ENCODE measurements at places on chromosomes 12 and 14. TPM values are rescaled to one million over a fixed set of nuclear protein-coding genes. Genes with fewer than 3 reads are reported as not detected.

DNA sequence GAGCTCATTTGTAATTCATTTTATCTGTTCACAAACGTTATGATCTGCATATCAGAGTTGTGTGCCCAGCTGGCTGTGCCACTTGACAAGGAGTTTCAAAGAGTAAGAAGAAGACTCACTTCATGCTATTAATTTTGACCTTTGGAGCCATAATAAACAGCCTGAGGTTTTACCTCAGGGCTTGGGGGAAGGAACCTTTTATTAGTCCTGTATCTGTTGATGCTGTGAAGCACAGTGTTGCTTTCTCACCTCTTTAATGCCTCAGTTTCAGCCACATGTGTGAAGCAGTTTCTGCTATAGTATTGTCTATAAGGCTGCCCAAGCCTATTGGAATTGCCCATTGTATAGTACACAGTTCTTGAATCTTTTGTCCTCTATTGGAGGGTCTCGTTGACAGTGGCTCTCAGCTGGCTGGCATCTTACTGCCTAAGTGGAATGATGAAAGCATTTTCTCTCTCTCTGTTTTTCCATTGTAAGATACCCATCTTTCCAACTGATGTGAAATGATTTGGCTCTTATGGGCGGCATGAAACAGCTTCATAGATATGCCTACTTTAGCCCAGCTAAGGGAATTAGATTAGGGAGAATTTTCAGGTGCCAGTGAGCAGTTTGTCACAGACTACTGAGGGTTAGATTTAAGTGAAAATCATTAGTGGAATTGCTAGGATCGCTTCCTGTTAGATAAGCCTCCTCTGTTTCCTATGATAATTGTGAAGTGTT lies 34.7 kb downstream of the GPATCH2L start:
- DNase-seq = no peak

DNA sequence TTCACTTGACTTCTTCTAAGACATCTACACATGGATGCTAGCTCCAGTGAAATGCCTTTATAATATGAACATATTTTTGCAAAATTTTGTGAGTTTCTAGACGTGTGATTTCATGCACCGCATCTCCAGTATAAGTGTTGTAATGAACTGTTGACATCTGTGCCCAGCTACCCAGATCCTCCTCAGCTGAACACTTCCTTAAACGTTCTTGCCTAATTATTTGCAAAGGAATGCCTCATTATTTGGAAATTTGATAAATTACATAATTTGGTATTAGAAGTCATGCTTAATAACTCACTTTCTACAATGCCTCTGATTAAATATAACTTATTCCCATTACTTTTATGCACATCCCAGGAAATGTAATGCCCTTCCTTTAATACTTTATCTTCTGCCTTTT lies 14.0 kb downstream of the OR11G2 start:
- DNase-seq = no peak

GRCh38 chr14:69845787-69846186 lies 33.4 kb upstream of the SMOC1 start:
- no peak for DNase-seq

- DNase-seq = no peak
These were observed 36.9 kb downstream of the MAPK1IP1L start for GRCh38 chr14:55088356-55088755.

SLC38A1 gene
- 209 TPM for total RNA-seq

CRIP1 gene
- 883 TPM for total RNA-seq

CD163 gene
- not detected for total RNA-seq

DNA sequence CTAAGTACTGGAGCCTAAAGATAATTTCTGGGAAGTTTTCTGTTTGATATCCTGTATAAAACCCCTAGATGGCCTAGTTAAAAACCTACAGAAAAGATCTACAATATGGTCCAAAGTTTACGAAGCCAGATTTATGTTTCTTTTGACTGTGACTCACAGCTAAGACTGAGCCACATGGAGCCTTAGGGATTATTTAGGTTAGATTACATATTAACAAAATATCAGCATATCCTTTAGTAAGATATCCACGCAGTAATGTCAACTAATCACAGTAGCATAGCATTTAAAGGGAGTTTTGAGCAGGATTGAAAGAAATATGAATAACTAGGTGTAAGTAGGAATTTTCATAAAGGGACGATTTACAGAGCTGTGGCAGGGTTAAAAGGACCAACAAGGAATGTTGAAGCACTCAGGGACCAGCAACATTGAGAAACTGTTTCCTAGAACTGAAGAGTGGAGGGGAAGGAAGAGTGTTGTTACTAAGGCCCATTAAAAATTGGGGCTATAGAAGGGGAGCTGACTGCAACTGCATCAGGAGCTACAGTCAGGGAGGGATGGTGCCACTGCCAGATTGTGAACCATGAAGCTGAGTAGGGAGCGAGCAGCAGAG lies 155.5 kb downstream of the DACT1 start:
- DNase-seq = no peak

- DNase-seq = no peak
These were observed 296.1 kb upstream of the PRICKLE1 start for GRCh38 chr12:42885677-42886076.

- peak; percentile 23 for DNase-seq
These were observed 91.5 kb upstream of the PTGDR start for GRCh38 chr14:52175982-52176502.

STRN3 gene
- total RNA-seq = 25.4 TPM

TAS2R10 gene
- 0.35 TPM for total RNA-seq

KLRF1 gene
- total RNA-seq = 0.48 TPM

DNA sequence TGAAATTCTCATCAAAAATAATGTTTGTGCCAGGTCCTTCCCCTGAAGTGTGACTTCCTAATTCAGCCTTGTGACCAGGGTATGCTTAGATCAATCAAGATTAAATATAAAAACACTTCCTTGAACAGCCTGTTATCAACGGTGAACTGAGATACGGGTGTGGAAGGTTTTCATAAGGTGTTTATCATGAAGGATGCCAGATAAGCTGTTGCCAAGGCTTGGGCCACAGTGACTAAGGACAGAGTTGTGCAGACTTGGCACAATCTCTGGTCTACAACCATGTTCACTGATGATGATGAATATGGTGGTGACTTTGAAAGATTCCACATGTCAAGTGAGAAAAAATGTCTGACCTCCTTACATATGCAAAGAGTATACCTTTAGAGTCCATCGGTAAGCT lies 51.3 kb upstream of the LIN7A start:
- DNase-seq = no peak

- DNase-seq = no peak
These were observed 70.5 kb downstream of the BCL11B start for GRCh38 chr14:99201351-99202073.

ANO2 gene
- total RNA-seq = not detected

GRCh38 chr12:98725476-98726247 lies 80.6 kb downstream of the APAF1 start:
- DNase-seq = peak; percentile 64

DNA sequence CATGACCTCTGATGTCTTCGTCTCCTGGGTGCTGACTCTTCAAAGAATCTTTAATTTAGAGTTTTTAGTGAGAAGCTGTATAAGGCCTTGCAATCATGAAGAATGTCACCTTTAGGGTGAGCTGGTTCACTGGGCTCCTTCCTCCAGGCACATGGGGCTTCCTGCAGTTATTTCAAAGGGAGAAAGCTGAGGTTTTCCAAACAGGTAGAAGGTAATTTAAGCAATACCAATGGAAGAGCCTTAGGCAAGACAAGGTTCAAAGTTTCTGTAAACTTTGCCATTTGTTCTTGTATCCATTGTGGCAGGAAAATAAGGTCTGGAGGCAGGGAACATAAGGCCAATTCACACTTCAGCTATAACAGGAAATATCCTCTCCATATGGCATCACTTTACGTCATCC lies 88.0 kb upstream of the EIF5 start:
- no peak for DNase-seq

DNA sequence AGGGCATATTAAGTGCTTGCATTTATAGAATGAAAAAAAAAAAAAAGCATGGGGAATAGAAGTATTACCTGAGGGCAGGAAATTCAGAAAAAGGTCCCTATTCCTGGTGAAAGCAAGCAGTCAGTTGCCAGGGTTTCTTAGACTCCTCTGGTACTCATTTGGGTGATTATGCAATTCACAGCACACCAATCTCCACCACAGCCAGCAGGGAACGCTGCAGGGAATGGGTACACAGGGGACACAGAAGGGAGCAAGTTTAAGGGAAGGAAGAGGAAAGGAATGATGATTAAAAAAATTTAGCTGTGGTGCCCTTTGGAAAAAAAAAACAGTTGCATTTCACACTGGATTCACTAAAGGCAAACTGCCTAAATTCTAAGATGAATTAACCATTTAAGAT lies 14.2 kb downstream of the BLTP3B start:
- DNase-seq = no peak

GRCh38 chr12:1812650-1813302 lies 7.6 kb upstream of the LRTM2 start:
- DNase-seq = peak; percentile 22

DNA sequence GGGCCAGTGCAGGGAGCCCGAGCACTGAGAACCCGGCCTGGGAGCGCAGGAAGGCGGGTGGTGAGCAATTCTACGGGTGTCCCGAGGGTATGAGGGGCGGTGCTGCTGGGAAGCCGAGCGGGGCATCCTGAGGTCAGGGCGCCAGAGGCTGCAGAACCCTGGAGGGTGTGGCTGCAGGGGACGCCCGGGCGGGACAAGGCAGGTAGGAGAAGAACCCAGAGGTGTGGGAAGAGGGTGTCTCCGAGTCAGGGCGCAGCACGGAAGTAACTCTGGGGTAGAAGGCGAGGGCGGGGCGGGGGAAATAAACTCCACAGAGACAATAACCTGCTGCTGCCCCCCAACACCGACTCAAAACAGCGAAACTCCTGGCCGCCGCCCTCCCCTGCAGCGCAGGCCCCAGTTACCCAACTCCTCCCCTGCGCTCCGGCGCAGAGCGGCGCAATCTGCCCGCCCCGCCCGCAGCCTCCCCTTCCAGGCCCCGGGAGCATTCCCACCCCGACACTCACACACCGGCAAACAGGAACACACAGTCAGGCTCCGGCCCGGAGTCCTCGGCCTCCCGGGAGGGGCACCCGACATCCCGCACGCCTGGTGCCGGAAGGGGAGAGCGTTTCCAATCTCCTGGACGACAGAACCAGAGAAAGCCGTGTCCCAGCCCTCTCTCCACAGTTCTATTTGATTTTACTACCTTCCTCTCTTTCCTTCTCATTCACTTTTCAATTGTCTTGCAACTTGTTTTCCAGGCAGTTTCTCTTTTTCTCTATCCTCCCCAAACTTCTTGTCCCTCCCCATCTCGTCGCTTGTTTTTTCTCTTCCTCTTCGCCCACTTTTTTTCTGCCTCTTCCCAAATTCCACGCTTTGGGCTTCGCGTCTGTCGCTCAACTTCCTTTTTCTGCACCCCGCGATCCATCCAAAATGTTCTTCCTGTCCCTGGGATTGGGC lies 2.4 kb downstream of the HRK start:
- no peak for DNase-seq

MON2 gene
- total RNA-seq = 42.0 TPM

DNA sequence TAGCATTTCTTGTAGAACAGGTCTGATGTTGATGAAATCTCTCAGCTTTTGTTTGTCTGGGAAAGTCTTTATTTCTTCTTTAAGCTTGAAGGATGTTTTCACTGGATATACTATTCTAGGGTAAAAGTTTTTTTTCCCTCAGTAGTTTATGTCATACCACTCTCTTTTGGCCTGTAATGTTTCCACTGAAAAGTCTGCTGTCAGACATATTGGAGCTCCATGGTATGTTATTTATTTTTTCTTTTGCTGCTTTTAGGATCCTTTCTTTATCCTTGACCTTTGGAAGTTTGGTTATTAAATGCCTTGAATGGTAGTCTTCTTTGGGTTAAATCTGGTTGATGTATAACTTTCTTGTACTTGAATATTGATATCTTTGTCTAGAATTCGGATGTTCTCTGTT lies 306.1 kb downstream of the FUT8 start:
- no peak for DNase-seq

DNA sequence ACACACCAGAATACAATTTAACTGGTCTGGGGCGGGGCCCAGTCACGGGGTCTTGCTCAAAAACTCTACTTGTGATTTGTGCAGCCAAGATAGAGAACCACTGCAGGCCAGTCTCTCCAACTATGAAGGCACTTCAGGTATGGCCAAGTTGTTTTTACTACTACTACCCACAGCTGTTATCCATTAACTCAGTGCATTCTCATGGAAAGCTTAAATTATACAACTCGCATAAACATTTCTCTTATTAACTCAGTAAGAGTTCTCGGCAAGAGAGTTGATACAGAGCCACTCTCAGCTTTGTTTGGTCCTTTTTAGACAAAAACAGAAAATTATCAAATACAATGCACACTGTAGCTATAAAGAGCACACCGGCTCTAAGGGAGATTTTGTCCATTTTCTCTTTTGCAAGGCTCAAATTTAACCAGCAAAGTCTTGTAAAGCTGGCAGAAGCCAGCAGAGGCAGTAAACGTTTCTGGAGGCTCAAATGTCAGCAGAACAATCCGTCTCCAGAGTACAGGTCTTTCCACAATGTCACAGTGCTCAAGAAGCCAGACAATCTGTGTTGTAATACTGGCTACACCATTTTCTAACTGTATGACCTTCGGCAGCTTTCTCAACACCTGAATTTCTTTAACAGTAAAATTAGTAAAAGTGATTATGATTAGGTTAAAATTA lies 85.9 kb downstream of the PTGER2 start:
- no peak for DNase-seq

GRCh38 chr14:21343035-21343794 lies 40.6 kb downstream of the SUPT16H start:
- no peak for DNase-seq

- DNase-seq = no peak
These were observed 99.8 kb downstream of the PTGER2 start for GRCh38 chr14:52413729-52414408.

TAS2R46 gene
- total RNA-seq = 0.95 TPM

ADAM21 gene
- total RNA-seq = not detected

DNA sequence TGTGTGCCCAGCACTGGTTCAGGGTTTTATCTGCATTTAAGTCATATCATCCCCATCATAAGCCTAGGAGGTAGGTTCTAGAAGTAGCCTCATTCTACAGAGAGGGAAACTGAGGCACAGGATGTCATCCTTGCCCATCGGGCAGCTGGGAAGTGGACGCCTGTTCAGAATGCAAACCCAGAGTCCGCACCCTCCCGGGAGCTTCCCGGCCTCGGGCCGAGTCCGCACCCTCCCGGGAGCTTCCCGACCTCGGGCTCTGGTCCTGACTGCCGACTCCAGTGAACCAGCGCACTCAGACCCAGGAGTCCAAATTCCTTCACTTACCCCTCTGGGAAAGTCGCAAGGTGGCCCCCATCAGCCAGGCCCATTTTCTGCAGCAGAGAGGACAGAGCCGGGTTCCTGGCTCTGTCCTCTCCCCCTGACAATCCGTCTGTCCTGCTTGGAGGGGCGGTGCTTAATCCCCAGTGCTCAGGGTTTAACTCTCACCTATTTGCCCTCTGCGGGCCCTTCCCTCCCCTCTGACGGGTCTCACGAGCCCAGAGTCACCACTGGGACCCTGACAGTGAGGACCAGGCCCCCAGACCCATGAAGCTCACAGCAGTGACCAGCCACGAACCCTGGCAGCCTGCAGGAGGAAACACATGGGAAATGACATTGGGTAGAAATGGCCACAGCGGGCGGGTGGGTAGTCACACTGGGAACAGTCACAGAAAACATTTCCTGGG lies 141.9 kb downstream of the PIWIL1 start:
- DNase-seq = no peak

GPR162 gene
- total RNA-seq = not detected

IAPP gene
- not detected for total RNA-seq

TAS2R30 gene
- total RNA-seq = 1.7 TPM

- DNase-seq = peak; percentile 31
These were observed 417.3 kb downstream of the SNAPC1 start for GRCh38 chr14:62179367-62180018.

- DNase-seq = no peak
These were observed 18.8 kb upstream of the STRAP start for GRCh38 chr12:15863372-15863771.

LPAR5 gene
- 8.0 TPM for total RNA-seq

CYP27B1 gene
- 4.3 TPM for total RNA-seq

- DNase-seq = no peak
These were observed 13.5 kb upstream of the ATF1 start for GRCh38 chr12:50750366-50750765.
